ENCODE measurements at places on chromosomes 2 and 18. TPM values are rescaled to one million over a fixed set of nuclear protein-coding genes. Genes with fewer than 3 reads are reported as not detected.

Gene SLC23A3
- total RNA-seq, result 0.23 TPM

Gene RAB11FIP5
- 9.2 TPM for total RNA-seq

Gene CCL20
- total RNA-seq, result not detected

Gene IL1A
- total RNA-seq, result 0.92 TPM

Gene CCDC74B
- total RNA-seq, result 9.2 TPM

Gene SERPINB10
- 0.46 TPM for total RNA-seq

Gene ZNF804A
- 16.8 TPM for total RNA-seq

Gene CAVIN2
- 5.3 TPM for total RNA-seq

Gene ADD2
- 236 TPM for total RNA-seq

Gene STON1
- total RNA-seq, result 7.6 TPM

Gene LOXHD1
- 0.23 TPM for total RNA-seq

Gene CAPN14
- total RNA-seq, result 0.69 TPM

Gene MRO
- total RNA-seq, result 1.6 TPM

Gene ITPRIPL1
- 1.6 TPM for total RNA-seq

Gene ASPRV1
- total RNA-seq, result 3.0 TPM

Gene HOXD10
- total RNA-seq, result not detected

Gene FBXO41
- 37.6 TPM for total RNA-seq

Gene HRH4
- total RNA-seq, result 0.23 TPM

Gene GDF7
- total RNA-seq, result 0.23 TPM
